Upper lobe of right lung (tissue), 1 donor: ENCODE measurements at places on chromosomes 7 and 10.
A peak's percentile ranks its signal among the peaks of the same experiment; 100 is the strongest.

DNA sequence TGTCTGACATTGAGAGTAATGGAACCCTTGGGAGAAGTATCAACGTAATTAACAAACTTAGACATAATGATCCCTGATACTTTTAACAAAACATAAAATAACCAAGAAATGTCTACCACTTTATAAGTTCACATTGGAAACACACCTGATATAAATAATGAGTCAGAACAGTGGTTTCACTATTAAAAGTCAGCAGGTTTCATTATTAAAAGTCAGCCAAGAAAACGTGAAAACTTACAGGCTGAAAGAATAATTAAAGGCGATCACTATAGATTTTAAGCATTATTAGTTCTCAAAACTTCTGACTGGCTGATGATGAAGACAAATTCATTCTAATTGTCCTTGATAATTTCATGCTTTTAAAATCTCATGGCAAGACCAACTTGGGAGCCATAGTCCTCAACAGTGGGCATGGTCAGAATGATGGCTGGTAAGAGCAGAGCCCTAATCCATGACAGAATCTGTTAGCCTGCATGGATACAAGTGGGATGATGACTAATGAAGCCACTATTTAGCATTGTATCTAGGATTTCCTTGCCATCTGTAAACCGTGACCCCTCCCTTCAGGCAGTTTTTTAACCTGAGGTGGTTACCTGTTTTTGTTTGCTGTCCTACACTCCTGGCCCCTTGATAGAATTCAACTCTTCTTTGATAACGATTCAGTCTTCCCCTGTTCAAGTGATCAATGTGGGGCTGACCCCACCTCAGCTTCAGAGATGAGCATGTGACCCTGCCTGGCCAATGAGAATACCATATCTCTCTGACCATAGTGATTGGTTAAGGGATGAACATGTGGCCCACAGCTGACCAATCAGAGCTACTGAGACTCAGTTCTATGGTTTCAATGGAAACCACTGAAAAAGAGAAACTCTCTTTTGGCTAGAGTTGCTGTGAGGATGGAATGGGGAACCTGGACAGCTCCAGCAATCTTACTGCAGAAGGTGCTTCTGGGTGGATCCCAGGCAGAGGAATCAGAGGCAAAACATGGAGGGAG, 151.0 kb downstream of the PLPP4 start:
- no peak overlapping the region for H3K4me3 ChIP-seq
- H3K27ac ChIP-seq, result no peak overlapping the region
- H3K4me1 ChIP-seq, result no peaks in the 10 kb centered on the region
- H3K27me3 ChIP-seq, result no peaks in the 10 kb centered on the region
- no peak for DNase-seq
- H3K36me3 ChIP-seq, result no peaks in the 10 kb centered on the region

DNA sequence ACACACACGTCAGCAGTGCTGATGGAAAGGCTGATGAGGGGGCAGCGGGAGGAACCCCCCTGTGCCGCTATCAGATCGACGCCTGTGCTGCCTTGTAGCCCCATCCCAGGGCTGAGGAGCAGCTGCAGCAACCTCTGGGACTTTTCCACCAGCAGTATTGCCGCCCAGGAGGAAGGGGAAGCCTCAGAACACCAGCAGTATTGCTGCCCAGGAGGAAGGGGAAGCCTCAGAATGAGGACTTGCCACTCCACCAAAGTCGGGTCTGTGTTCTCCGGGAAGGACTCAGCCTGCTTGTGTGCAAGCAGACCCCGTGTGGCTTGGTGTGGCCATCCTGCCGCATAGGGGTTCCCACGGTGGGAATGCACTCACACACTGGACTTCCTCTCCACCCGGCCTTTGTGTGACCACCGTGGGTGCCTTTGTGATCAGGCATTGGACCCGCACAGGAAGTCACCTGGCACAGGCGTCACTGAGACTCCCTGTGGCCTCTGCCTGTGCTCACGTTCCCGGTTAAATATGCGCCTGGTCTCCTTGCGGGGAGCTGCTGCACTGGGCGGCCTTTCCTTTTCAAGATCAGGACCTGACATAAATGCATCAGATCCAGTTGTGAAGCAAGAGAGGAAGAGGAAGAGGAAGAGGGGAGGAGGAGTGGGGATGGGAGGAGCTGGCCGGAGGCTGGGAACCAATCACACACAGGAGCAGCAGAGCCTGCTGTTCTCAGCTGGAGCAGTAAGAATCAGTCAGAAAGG, 248.5 kb downstream of the DNAJB6 start:
- no peaks in the 10 kb centered on the region for H3K4me1 ChIP-seq
- no peak overlapping the region for H3K27ac ChIP-seq
- H3K36me3 ChIP-seq, result no peaks in the 10 kb centered on the region
- DNase-seq, result peak; percentile 50
- H3K4me3 ChIP-seq, result no peak overlapping the region

- DNase-seq, result no peak
- no peak overlapping the region for H3K27ac ChIP-seq
- no peaks in the 10 kb centered on the region for H3K27me3 ChIP-seq
- H3K36me3 ChIP-seq, result no peaks in the 10 kb centered on the region
- H3K4me1 ChIP-seq, result no peaks in the 10 kb centered on the region
These were observed 66.1 kb upstream of the FAM204A start for GRCh38 chr10:118408181-118408580.

DNA sequence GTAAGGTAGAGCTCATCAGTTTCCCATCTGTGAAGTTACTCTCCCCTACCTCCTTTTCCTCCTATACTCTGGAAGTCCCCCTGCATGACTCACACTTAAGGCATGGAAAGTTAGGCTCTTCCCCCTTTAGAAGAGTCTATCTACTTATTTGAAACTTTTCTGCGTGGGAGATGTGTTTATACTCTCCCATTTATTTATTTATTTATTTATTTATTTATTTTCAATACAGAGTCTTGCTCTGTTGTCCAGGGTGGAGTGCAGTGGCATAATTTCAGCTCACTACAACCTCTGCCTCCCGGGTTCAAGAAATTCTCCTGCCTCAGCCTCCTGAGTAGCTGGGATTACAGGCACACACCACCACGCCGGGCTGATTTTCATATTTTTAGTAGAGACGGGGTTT, 107.5 kb upstream of the JCAD start:
- H3K27me3 ChIP-seq, result no peaks in the 10 kb centered on the region
- no peak for DNase-seq
- H3K36me3 ChIP-seq, result no peaks in the 10 kb centered on the region
- no peaks in the 10 kb centered on the region for H3K4me1 ChIP-seq
- no peak overlapping the region for H3K27ac ChIP-seq

GRCh38 chr10:61628151-61628874, 34.4 kb upstream of the CABCOCO1 start:
- peak overlapping the region; percentile 47 for H3K27ac ChIP-seq
- H3K27me3 ChIP-seq, result no peaks in the 10 kb centered on the region
- no peak for DNase-seq
- no peak overlapping the region for H3K4me3 ChIP-seq

- H3K36me3 ChIP-seq, result no peaks in the 10 kb centered on the region
- H3K4me3 ChIP-seq, result no peak overlapping the region
- H3K27me3 ChIP-seq, result no peaks in the 10 kb centered on the region
These were observed 228.9 kb upstream of the CELF2 start for GRCh38 chr10:10788761-10789160.

DNA sequence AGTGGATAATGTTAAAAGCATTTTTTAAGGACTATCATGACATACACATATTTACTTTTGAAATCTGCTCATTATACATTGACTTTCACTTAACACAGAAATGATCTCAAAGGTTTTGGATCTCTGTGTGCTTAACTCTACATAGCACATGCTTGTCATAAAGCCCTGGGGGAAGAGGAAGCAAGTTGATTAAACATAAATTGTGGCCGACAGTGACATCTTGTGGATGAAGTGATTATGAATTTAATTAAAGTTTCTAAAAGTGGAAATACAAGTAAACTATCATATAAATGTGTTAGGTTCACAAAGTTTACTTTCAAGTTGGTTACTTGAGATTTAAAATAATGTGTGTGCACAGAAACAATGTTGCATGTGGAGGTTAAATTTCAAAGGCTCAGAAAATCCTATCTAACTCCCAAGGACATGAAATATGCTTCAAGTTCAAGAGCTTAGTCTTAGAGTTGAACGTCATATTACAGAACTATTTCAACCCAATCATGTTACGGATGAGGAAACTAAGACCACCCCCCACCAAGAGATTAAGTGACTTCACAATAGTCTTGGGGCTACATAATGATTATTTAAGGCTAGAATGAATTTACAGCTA, 1247.8 kb downstream of the GATA3 start:
- H3K4me1 ChIP-seq, result no peaks in the 10 kb centered on the region
- H3K27me3 ChIP-seq, result peaks cover 12% of the 10 kb centered on the region
- no peak overlapping the region for H3K4me3 ChIP-seq

DNA sequence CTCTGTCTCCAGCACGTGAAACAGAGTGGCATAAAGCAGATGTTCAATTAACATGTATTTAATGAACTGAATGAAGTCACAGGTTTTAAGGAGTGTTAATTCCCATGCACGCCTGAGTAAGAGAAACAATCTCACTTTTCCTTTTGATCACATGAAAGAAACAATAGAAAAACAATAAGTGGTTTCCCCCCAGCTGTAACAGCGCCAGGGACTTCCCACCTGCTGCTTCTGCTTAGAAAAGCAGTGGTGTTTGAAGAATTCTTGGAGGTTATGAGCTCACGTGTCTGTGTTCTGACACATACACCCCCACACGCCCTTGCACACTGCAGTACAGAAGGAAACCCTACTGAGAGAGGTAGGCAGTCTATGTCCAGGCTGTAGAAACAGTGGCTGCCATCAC, 51.3 kb upstream of the FRMD4A start:
- H3K27me3 ChIP-seq, result no peaks in the 10 kb centered on the region
- H3K4me3 ChIP-seq, result no peak overlapping the region
- H3K27ac ChIP-seq, result no peak overlapping the region
- no peaks in the 10 kb centered on the region for H3K36me3 ChIP-seq
- H3K4me1 ChIP-seq, result no peaks in the 10 kb centered on the region

DNA sequence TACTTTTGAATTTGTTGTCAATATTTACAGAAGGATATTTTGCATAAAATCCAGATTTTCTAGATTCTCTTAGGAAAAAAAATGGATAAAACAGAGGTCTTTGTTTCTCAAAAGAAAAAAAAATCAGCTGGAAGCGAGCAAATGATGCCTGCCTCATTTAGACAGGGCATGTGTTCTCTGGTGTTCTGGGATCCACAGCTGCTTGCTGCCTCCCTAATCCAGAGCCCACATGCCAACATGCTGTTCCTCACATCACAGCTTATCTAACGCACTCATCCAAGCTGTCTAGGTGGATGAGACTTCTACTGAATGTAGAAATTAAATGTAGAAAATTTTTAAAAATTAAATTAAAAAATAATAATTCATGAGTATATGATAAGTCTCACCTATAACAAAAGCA, 630.1 kb downstream of the SORCS1 start:
- no peaks in the 10 kb centered on the region for H3K4me1 ChIP-seq
- no peak overlapping the region for H3K4me3 ChIP-seq
- no peak for DNase-seq
- no peaks in the 10 kb centered on the region for H3K36me3 ChIP-seq
- no peaks in the 10 kb centered on the region for H3K27me3 ChIP-seq

DNA sequence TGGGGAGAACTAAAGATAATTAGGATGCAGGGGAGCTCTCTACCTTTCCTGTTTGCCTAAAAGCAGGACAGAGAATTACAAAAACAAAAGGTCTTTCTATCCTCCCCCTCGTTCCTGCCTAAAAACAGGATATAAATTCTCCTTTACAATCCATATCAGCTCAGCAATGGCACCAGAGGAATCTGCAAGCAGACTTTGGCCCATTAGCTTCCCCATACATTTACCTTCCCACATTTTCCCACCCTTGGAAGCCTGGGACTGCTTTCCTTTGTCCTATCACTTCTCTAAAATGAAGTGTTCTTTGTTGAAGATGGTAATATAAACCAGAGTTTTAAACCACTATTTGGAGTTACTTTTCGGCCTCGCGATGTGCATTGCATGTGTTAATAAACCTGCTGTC, 15.5 kb downstream of the SHTN1 start:
- no peaks in the 10 kb centered on the region for H3K27me3 ChIP-seq
- H3K27ac ChIP-seq, result no peak overlapping the region
- no peaks in the 10 kb centered on the region for H3K36me3 ChIP-seq
- DNase-seq, result no peak

DNA sequence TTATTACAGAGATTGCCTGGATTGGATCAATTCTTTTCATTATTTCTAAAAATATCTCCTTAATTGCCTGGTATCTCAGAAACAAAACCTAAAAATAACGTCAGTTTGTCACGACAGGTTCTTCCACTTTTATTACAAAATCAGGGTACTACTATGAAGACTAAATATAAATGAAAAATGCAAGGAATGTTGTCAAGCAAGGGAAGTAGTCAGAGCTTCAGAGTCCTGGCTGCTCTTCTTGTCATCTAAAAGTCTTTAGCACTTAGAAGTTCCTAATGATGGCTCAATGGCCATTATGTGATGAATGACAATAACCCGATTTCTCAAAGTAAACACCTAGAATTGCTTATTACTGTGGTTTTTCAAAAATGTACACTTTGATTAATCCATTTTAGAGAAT, 192.2 kb downstream of the SEMA3A start:
- H3K36me3 ChIP-seq, result no peaks in the 10 kb centered on the region
- peaks cover 7% of the 10 kb centered on the region for H3K4me1 ChIP-seq
- no peak overlapping the region for H3K4me3 ChIP-seq
- no peak overlapping the region for H3K27ac ChIP-seq
